ENCODE measurements at places on chromosomes 1 and 21.

- no peak for DNase-seq
These were observed 56.7 kb downstream of the SLC37A1 start for GRCh38 chr21:42570362-42570761.

DNA sequence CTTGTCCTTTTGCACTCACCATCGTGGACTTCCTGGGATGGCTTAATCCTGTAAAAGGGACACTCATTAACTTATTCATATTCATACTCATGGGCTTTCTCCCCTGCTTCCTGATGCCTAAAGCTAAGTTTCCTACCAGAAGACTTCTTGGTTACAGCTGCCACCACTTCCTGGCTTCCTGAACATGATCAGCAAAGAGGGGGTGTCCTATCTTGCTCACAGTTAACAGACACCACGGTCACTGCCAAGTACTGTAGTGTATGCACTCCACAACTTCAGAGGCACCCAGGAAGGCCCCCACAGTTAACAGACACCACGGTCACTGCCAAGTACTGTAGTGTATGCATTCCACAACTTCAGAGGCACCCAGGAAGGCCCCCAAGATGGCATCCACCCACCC is 177.8 kb downstream of the SIPA1L2 start:
- no peak for DNase-seq

DNA sequence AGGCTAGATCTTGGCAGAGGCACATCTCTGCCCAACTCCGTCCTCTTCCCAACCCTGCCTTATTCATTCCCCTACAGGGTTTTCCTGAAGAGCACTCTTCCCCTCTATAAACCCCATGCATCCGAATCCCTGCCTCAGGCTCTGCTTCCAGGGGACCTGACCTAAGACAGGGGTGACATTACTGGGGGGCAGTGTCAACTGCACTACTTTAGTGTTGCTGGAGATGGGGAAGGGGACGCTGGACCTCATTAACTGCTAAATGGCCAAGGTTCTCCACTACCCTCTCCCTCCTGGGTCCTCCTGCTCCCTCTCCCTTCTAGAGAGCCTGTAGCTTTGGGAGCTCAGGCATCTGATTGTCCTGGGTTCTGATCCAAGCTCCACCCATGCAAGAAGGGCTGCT is 126.2 kb downstream of the GRIK3 start:
- peak; percentile 2 for DNase-seq

- no peak for DNase-seq
These were observed 114.2 kb downstream of the EDEM3 start for GRCh38 chr1:184640505-184640904.

- peak; percentile 80 for DNase-seq
These were observed 26.1 kb downstream of the UBE2T start for GRCh38 chr1:202315576-202316168.

GRCh38 chr1:146039844-146040194 is 18.3 kb upstream of the HJV start:
- DNase-seq = no peak

GRCh38 chr1:112335351-112335750 is 60.7 kb upstream of the CTTNBP2NL start:
- DNase-seq = no peak

GRCh38 chr1:201647094-201647493 is 108.2 kb downstream of the NAV1 start:
- DNase-seq = no peak

DNA sequence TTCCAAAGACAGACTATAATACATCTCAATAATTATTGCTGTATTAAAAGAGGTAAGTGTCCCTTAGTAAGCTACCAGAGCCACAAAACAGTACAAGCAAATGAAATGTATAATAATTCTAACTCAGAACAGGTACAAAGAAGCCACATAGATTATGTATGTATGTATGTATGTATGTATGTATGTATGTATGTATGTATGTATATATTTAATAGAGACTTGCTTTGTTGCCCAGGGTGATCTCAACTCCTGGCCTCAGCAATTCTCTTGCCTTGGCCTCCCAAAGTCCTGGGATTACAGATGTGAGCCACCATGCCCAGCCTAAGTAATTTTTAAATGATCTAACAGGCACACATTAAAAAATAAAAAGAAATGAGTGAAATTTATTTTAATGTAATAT is 86.9 kb downstream of the EPS15 start:
- DNase-seq = no peak

GRCh38 chr1:73998348-73998959 is 199.5 kb downstream of the LRRIQ3 start:
- peak; percentile 8 for DNase-seq

DNA sequence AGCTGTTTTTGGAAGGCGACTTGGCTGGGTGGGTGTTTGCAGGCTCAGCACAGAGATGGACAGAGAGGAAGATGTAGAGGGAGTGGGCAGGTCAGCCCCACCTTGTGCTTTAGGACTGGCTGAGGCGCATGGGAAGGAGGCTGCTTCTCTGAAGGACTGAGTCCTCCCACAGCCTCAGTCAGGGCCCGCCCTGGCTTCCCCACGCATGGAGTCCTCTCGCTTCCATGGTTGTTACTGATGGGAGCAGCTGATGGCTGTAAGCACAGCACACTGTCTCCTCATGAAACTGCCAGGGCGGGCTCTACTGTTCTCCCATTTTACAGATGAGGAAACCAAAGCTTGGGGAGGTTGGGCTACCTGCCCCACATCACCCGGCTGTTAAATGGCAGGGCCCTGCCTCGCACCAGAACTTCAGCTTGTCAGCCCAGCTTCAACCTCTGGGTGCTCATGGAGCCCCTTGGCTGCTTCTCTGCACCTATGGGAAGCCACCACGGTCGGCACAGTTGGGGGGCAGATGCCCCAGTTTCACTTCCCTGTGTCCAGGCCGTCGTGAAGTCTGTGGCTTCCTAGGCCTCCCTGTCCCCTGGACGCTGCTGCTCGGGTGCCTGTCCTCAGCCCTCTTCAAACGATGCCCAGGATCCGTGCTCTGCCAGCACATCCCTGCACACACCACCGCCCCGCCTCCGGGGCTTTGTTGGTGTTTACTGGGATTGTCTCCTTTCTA is 2.4 kb downstream of the TMEM201 start:
- DNase-seq = no peak

GRCh38 chr1:51621161-51621560 is 4.3 kb downstream of the OSBPL9 start:
- DNase-seq = no peak

- no peak for DNase-seq
These were observed 21.3 kb downstream of the ST6GALNAC3 start for GRCh38 chr1:76095802-76096201.

DNA sequence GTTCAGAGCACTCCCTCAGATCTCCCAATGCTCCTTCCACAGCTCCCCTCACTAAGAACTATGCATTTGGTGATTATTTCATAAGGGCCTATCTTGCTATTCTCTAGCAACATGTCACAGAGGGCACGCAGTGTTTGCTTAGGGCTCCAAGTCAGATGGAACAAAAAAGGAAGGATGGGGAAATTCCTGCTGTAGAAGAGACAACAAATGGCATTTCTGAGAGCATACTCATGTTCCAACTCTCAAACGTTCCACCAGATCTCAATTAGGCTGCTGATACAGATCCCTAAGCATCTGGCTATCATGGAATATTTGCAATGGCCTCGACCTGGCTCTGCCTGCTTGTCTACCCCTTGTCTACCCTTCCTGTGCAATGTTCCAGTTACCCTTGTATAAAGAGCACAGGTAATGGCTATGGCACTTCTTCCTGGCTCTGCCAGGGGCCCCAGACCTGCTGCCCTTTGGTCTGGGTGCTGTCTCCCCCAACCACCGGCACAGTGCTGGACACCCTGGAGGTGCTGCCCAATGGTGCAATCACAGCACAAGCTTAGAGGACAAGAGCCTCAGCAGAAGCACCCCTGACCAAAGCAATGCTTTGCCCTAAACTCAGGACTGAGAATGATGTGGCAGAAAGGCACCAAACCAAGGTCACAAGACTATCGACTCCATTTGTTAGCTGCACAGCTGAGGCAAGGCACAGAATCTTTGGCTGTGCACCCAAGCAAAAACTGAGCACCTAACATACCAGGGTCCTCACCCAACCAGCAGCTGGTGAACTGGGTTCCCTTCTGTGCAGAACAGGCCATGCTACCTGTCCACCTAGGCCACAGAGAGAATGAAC is 3.6 kb downstream of the PARP1 start:
- no peak for DNase-seq

- DNase-seq = no peak
These were observed 91.5 kb upstream of the IPO9 start for GRCh38 chr1:201737352-201738060.

DNA sequence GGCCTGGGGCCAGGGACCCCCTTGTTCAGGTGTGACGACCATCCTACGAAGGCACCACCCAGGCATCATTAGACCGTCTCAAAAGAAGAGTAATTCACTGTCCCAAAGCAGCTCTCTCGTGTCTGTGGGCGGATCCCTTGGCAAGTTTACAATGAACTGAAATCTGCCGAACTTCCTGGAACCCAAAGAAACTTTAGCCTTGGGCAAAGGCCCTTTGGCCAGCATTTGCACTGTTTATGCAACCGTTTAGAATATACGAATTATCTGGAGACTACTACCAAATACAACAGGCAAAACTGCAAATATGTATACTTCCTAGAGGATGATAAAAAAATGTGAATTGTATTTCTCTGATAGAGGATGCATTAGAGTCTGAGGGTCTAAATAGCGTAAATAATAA is 1.4 kb upstream of the SOD1 start:
- DNase-seq = no peak

DNA sequence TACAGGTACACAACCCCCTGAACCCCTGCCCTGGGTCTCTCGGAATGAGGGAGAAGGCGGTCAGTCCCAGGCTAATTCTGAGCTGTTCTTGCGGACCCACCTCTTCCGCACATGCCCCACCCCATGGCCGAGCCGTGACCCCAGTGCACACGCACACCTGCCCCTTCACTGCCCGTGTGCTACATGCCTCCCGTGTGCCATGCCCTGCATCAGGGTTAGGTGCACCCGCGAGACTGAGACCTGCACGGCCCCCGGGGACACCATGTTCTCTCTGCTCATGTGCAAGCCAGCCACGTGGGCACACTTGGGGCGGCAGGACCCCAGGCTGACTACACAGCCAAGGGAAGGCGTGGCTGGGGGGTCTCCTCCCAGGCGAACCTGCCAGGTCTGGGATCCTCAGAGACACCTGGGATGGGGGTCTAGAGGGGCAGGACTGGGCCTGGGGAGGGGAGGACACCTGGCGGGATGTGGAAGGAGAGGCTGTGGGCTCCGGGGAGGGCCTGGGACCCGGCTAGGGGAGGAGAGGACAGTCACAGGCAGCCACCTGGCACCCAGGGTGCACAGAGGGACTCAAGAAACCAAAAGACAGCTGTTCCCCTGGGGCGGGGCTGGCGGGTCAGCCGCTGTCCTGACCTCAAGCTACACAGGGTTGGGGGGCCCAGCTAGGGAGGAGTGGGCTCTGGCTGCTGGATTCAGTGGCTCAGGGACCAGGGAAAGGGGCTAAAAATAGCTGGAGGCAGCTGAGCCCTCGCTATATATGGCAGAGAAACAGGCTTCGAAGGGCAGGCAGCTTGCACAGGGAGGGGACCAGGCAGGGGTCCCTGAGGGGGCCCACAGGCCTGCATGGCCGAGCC is 133.4 kb downstream of the CASZ1 start:
- no peak for DNase-seq

DNA sequence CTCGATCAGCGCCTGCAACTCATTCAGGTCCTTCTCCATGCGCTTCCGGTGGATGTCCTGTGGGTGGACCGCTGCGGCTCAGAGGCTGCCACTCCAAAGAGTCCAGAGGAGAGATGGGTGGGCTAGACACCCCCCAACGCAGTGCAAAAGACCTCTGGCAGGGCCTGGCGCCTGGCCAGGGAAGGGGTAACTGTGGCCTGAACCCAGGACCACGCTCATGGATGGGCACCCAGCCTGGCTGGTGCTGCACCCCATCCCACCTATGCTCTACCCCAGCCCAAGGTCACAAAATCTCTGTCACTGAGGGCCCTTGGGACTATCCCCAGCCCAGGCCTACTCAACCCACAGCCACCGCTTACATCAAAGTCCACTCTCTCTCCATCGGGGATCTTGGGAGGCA is 12.2 kb downstream of the TNNT2 start:
- no peak for DNase-seq

- no peak for DNase-seq
These were observed 71.7 kb downstream of the NRIP1 start for GRCh38 chr21:14993115-14993514.

DNA sequence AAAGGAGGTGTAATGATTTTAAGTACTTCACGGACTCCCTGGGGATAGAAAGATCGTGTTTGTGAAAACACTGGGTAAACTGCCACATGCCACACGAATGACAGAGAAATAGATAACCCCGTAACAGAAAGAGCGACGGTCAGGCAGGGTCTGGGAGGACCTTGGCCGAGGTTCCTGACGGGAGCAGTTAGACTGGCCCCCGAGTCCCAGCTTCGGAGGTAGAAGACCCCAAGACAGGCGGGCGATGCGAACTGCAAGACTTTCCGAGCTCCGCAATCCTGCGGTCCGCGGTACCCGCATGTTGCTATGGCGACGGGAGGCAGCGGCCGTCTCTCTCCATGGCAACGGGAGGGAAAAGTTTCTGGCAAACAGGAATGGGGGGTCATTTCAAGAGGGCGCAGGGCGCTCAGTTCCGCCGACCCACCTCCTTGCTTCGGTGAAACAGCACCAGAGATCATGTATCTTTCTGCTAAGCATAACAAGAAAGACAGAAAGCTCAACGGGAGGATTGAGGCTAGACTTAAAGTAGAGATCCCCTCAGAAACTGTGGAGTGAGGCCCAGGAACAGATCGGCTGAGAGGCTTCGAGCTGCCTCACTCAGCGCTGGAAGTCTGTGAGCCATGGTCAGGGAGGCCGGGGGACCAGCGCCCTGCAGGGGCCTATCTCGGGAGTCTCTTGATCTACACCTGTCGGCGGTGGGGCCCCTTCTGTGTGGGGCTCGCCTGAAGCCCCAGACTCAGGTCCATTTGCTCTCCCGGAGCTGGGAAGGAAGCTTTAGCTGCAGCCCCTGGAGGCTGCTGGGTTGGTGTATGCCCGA is 685 bp upstream of the SYT6 start:
- no peak for DNase-seq

DNA sequence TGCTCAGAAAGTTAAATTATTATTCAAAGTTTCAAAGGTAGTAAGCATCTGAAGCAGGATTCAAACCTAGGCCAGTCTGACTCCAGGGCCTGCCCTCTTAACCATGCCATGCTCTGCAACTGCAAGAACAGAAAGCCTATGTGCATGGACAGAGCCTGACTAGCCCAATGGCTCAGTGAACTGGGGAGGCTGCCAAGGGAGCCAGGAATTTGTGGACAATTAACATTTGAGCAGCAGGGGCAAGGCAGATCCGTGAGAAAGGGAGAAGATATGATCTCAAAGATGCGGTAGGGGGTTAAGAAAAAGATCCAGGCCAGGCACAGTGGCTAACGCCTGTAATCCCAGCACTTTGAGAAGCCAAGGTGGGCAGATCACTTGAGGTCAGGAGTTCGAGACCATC is 6.5 kb upstream of the ATP1A4 start:
- DNase-seq = no peak

- DNase-seq = no peak
These were observed 2.6 kb downstream of the GLRX2 start for GRCh38 chr1:193102662-193103061.
